Motor neuron (in vitro differentiated cells): ENCODE measurements at places on chromosomes 5 and 9. TPM values are rescaled to one million over a fixed set of nuclear protein-coding genes. Genes with fewer than 3 reads are reported as not detected.

Gene LIX1
- total RNA-seq = 2.8 and 3.0 TPM in 2 replicates

Gene PLAC8L1
- total RNA-seq = 1.1 and 1.3 TPM in 2 replicates

Gene ZNF366
- total RNA-seq = 0.09 and 0.26 TPM in 2 replicates

Gene LCN2
- 0.65 and 0.76 TPM in 2 replicates for total RNA-seq

Gene LCN9
- total RNA-seq = 0.78 TPM in 1 of 2 replicates, not detected in the other

Gene PCDHGC4
- total RNA-seq = 6.0 and 6.1 TPM in 2 replicates

Gene EGFLAM
- 1.4 TPM in 2 replicates for total RNA-seq

Gene MLANA
- 0.38 and 0.65 TPM in 2 replicates for total RNA-seq

Gene SLC6A7
- total RNA-seq = 0.13 and 1.4 TPM in 2 replicates
